ENCODE measurements at places on chromosomes 11 and 22. TPM values are rescaled to one million over a fixed set of nuclear protein-coding genes. Genes with fewer than 3 reads are reported as not detected.

DNA sequence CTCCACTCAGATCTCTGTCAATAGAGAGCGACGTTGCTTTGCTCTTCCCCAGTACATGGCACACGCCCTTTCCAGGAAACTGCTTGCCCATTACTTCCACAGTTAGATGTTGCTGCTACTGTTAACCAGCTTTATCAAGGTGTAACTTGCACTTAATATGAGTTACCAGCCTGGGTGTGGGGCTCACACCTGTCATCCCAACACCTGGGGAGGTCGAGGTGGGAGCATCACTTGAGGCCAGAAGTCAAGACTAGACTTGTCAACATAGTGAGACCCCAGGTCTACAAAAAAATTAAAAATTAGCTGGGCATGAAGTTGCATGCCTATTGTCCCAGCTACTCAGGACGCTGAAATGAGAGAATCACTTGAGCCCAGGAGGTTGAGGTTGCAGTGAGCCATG is 177.1 kb upstream of the B3GAT1 start:
- DNase-seq, result no peak

DNA sequence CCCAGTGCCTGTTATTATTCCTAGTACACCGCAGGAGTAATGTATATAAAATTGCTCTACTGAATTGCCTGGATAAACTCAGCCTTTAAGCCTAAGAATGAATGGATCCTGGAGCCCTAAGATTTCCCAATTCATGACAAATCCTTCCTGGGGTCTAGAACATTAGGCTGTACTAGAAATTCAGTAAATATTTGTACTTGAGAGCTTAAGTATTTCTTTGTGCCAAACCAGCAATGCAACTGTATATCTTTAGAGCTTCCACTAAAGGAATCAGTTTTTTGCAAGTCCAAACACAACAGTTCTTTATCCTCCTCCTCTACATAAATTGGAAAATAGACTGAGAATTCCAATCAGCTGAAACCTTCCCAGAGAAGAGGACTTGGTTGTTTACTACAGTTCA is 65.6 kb downstream of the FAM168A start:
- no peak for DNase-seq

DNA sequence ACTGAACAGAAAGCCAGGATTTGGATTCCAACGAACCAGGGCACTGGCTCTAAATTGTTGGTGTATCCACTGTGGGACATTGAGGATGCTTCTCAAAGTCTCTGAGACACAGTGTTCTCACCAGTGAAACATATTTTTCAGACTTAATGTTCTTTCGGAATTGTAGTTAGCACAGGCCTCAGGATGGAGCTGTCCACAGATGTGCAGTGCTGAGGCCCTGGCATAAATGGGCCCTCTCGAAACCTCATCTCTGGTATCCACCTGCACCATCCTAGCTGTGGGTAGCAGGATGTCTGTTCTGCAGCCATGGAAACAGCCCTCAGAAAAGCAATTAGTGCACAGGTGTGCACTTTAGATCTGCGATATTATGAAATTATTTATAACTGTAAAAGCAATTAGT is 656.8 kb downstream of the TBC1D22A start:
- DNase-seq, result no peak

DNA sequence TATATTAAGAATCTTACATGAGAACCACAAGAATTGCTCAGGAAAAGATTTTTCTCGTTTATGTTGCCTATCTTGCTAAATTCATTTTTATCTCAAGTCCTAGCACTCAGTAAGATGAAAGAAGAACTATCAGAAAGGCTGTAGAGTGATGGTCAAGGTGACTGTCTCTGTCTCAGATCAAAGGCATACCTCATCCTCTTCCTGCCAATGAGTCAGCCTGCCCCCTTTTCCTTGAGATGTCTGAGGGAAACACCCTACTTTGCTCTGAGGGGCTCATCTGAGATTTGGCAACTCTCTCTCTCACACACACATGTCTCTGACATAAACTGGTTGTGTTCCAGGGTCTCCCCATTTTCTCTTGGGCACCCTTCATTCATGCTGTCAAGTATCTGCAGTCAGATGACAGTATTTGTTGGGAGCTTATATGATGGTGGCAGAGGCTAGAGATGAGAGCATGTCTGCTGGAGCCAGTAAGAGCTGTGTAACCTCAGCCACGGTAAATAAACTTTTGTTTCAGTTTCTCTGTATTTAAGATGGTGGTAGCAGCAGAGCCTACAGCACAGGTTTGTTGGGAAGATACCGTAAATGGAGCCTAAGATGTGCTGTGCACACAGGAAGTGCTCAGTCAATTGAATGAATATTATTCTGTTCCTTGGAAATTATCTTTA is 1.6 kb downstream of the MMP27 start:
- DNase-seq, result no peak

DNA sequence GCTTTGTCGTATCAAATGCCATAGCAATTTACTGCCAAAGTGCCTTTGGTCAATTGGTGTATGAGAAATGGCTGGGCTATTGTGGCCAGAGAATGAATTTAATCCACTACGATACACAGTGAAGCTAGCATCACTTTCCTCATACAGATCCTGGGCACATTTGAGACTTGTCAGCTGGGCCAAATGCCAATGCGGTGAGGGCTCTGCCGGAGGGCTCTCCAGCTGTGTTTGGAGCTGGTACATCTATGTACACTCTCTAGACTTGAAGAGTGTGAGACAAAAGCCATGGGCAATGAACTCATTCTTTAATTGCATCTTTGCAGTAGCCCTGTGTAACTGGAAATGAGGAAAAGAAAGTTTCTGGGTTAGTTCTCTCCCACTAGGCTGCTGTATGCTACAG is 1052.9 kb downstream of the NTM start:
- no peak for DNase-seq

DNA sequence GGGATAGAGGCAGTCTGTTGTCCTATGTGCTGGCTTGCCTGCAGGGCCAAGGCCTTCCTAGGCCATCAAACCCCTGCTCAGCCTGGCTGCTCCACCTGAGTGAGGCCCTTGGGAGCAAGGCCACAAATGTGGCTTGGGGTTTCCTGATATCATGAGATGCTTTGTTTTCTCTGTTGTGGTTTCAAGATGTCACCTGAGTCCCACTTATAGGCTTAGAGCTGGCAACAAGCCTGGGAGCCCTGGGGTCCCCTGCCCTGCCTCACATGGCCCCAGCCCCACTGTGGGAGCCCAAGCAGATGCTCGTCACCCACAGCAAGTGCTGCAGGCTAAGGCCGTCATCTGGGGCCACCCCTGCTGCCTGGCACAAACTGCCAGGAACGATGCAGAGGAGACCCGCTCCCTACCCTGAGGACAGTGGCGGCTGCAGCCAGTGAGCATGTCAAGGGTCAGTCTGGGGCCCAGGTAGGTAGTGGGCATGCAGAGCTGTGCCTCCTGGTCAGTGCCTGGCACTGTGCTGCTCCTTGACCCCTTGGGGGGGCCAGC is 75.4 kb upstream of the KCNQ1OT1 start:
- DNase-seq, result peak; percentile 9

DNA sequence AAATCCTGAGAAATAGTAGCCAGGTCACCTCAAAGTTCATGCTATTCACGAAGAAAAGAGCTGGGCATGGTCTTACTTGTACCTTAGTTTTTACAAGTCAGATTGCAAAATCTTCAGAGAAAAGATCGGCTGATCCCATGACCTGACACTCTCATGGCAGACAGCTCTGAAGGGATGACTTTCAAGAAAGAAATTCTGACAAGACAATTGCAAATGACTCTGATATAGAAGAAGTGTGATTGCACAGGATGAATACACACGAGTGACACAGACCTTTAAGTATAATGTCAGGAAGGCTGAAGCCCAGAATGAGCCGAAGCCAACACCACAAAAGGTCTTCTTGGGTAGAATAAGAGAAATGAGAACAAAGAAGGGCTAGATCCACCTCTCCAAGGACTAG is 59.4 kb upstream of the DRD2 start:
- DNase-seq, result no peak

DNA sequence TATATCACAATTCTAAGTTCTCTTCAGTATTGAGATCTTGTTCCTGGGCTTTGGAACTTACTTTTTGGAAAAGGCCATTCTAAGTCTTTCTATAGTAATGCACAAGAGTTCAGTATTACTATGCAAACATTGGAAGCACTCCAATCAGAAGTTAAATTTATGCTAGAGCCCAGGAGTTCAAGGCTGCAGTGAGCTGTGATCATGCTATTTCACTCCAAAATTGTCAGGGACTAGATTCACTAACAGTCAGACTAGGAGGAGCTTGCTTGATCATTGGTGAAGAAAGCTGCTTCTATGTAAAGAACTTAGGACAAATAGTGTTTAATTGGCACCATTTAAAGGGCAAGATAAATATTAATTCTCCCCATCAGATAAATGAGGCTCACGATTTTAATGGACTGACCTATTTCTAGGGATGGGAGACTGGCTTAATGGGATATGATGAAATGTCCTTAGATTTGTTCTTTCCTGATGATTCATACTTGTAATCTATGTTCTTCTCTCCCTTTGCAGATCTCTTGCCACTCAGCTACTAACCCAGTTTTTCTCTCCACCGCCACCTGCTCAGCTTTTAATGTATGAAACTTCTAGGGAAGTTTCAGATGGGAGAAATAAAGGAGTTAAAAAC is 32.6 kb upstream of the TMEM123 start:
- DNase-seq, result no peak

DNA sequence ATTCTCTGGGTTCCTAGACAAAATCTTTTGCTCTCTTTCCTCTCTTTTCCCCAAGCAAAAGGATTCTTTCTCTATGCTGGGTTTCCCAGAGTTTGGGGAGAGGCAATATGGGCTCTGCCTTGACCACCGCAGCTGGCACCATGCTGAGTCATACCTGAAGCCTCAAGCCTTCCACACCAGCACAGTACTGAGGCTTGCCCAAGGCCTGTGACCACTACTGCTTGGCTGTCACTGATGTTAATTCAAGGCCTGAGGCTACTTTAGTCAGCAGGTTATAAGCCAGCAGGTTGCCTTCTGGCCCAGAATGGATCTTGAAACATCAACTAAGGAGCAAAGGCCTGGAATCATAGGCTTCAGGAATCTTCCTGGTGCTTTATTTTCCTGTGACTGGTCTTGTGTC is 185.3 kb downstream of the DYNC2H1 start:
- DNase-seq, result no peak

GRCh38 chr11:72468289-72468688 is 34.0 kb upstream of the CLPB start:
- no peak for DNase-seq

GRCh38 chr11:125072218-125072960 is 9.3 kb downstream of the SLC37A2 start:
- no peak for DNase-seq

DNA sequence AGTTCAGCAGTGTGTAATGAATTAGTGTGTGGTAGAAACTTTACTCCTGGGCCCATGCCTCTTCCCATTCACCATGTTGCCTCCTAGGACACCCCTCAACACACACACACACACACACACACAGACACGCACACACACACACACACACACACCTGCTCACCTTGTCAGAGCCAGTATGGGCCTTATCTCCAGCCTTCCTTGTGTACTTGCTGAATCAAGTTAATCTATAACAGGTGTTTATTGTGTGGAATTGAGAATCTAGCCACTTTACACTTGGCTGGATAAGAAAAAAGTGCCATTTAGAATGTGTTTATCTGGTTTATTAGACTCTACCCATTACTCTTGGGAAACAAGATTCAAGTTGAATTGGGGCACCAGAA is 14.5 kb upstream of the ZDHHC13 start:
- no peak for DNase-seq

DNA sequence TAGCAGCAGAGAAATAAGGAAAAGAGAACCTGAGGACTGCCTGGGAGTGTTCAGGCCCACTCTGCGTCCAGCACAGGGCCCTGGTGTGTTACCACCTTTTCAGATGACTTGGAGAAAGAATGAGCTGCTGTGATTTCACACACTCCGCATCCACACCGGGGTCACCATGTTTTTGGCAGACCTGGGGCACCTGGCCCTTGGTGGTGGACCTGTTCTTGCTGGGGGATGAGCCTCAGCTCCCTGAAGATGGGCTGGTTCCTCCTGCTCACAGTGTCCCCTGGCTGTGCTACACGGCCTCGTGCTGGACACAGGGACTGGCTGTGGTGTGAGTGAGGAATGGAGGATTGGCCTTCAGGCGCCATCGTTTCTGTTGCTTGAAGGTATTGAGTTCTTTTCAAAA is 1381.4 kb downstream of the TBC1D22A start:
- no peak for DNase-seq

DNA sequence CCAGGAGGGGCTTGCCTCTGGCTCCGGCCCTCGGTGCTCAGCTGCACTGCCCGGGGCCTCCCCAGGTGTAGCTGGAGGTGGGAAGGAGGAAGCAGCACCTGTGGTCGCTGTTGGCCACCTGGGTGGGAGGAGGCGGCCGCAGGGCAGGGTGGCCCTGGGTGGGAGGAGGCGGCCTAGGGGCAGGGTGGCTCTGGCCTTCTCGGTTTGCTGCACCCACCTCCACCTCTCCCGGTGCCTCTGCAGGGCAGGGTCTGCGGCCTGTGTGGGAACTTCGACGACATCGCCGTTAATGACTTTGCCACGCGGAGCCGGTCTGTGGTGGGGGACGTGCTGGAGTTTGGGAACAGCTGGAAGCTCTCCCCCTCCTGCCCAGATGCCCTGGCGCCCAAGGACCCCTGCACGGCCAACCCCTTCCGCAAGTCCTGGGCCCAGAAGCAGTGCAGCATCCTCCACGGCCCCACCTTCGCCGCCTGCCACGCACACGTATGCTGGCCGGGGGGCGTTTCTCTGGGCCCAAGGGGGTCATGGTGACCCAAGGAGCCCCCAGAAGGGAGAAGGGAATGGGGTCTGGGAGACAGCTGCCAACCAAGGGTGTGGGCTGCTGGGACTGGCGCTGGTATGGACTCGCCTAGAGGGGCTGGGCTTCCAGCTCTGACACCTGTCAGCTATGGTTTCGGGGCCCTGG is 20.6 kb downstream of the MUC5AC start:
- DNase-seq, result no peak

GRCh38 chr11:94673951-94674491 is 94.1 kb upstream of the AMOTL1 start:
- no peak for DNase-seq

- DNase-seq, result no peak
Observed at GRCh38 chr11:12076840-12077534, 33.4 kb upstream of the MICAL2 start.

DNA sequence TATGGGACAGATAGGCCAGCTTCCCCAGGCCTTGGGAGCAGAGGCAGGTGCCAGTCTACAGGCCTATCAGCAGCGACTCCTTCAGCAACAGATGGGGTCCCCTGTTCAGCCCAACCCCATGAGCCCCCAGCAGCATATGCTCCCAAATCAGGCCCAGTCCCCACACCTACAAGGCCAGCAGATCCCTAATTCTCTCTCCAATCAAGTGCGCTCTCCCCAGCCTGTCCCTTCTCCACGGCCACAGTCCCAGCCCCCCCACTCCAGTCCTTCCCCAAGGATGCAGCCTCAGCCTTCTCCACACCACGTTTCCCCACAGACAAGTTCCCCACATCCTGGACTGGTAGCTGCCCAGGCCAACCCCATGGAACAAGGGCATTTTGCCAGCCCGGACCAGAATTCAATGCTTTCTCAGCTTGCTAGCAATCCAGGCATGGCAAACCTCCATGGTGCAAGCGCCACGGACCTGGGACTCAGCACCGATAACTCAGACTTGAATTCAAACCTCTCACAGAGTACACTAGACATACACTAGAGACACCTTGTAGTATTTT is 26.6 kb upstream of the L3MBTL2 start:
- DNase-seq, result no peak

FOXRED1 gene
- 41.7 TPM for total RNA-seq

OR5A1 gene
- total RNA-seq, result not detected

OR4C12 gene
- total RNA-seq, result not detected

CD3E gene
- 476 TPM for total RNA-seq

CEP126 gene
- total RNA-seq, result 1.8 TPM

MOV10L1 gene
- not detected for total RNA-seq

RTN4RL2 gene
- total RNA-seq, result 0.51 TPM

MPPED1 gene
- total RNA-seq, result not detected

SEPTIN3 gene
- 2.2 TPM for total RNA-seq

All from activated CD4-positive, alpha-beta memory T cell treated with anti-CD3 and anti-CD28 coated beads for 36 hours (primary cell).